ENCODE measurements at places on chromosomes 4 and X. TPM values are rescaled to one million over a fixed set of nuclear protein-coding genes. Genes with fewer than 3 reads are reported as not detected.

- DNase-seq = no peak
Observed at GRCh38 chrX:136735601-136736000, 45.1 kb downstream of the ARHGEF6 start.

- no peak for DNase-seq
Observed at GRCh38 chr4:142824368-142824767, 21.7 kb downstream of the INPP4B start.

DNA sequence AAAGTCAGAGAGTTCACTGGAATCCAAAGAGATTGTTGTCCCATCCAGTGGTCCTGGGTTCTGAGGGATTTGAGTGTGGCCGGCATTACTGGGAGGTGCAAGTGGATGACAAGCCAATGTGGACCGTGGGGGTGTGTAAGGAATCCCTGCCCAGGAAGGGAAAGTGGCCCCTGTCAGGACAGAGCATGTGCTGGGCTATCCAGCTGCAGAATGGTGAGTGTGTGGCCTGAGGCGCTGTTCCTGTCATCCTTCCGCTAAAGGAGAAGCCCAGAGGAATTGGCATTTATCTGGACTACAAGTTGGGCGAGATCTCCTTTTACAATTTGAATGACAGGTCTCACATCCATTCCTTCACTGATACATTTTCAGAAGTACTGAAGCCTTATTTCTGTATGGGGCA is 20.4 kb upstream of the TRIM60 start:
- no peak for DNase-seq

- DNase-seq = no peak
Observed at GRCh38 chrX:2708021-2708420, 16.9 kb downstream of the CD99 start.

GRCh38 chr4:151100531-151100930 is 1.1 kb downstream of the RPS3A start:
- no peak for DNase-seq

DNA sequence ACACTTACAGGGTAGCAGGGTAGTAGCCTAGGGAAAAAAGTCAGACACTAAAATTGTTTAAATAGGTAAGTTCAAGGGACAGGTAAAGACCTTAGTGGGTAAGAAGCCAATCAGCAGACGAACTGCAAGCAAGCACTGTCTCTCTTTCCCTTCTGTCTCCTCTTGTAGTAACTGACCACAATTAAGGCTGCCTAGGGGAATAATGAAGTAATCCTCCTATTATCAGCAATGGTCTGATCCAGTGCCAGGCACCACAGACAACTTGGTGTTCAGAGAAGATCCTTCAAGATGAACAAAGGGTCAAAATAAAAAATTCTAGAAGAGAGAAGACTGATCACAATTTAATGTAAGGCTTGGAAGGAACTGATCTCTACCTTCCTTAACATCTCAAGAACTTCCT is 62.9 kb downstream of the ELOVL6 start:
- no peak for DNase-seq

DNA sequence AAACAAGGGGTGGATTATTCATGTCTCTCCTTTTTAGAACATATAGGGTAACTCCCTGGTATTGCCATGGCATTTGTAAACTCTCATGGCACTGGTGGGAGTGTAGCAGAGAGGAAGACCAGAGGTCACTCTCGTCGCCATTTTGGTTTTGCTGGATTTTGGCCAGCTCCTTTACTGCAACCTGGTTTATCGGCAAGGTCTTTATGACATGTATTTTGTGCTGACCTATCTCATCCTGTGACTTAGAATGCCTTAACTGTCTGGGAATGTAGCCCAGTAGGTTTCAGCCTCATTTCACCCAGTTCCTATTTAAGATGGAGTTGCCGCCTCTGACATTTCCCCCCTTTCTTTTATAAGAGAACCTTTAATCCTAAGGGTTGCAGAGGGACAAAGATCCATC is 45.8 kb downstream of the MGST2 start:
- no peak for DNase-seq

GRCh38 chr4:124540014-124540413 is 172.5 kb downstream of the ANKRD50 start:
- no peak for DNase-seq

DNA sequence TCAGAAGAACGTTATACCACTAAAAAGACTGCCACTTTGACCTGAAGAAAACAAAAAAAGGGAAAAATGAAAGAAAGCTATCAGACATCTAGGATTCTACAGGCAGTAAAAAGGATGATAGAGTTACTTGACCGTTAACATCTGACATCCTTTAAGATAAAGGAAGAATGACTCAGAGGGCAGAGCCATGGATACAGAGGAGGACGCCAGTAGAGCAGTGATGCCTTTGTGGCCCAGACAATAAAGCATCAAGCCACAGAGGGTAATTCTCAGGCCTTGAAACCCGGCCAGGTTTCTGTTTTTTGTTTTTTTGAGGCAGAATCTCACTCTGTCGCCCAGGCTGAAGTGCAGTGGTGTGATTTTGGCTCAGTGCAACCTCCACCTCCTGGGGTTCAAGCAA is 9.5 kb upstream of the BEX1 start:
- DNase-seq = no peak

GRCh38 chrX:150044556-150044955 is 106.3 kb upstream of the EOLA2 start:
- DNase-seq = no peak

The HTRA3 gene
- 33.8 TPM for total RNA-seq

The GASK1B gene
- total RNA-seq = 56.9 TPM

All from right atrium auricular region (tissue), 2 donors.